ENCODE measurements at places on chromosomes 11 and 22.

DNA sequence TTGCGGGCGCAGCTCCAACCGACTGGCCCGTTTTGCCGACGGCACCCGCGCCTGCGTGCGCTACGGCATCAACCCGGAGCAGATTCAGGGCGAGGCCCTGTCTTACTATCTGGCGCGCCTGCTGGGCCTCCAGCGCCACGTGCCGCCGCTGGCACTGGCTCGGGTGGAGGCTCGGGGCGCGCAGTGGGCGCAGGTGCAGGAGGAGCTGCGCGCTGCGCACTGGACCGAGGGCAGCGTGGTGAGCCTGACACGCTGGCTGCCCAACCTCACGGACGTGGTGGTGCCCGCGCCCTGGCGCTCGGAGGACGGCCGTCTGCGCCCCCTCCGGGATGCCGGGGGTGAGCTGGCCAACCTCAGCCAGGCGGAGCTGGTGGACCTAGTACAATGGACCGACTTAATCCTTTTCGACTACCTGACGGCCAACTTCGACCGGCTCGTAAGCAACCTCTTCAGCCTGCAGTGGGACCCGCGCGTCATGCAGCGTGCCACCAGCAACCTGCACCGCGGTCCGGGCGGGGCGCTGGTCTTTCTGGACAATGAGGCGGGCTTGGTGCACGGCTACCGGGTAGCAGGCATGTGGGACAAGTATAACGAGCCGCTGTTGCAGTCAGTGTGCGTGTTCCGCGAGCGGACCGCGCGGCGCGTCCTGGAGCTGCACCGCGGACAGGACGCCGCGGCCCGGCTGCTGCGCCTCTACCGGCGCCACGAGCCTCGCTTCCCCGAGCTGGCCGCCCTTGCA, 1.0 kb downstream of the FJX1 start:
- peak; percentile 55 for DNase-seq

GRCh38 chr11:75792127-75792731, 22.8 kb upstream of the UVRAG start:
- no peak for DNase-seq

- DNase-seq = no peak
Observed at GRCh38 chr11:2071748-2072385, 67.3 kb downstream of the IGF2 start.

DNA sequence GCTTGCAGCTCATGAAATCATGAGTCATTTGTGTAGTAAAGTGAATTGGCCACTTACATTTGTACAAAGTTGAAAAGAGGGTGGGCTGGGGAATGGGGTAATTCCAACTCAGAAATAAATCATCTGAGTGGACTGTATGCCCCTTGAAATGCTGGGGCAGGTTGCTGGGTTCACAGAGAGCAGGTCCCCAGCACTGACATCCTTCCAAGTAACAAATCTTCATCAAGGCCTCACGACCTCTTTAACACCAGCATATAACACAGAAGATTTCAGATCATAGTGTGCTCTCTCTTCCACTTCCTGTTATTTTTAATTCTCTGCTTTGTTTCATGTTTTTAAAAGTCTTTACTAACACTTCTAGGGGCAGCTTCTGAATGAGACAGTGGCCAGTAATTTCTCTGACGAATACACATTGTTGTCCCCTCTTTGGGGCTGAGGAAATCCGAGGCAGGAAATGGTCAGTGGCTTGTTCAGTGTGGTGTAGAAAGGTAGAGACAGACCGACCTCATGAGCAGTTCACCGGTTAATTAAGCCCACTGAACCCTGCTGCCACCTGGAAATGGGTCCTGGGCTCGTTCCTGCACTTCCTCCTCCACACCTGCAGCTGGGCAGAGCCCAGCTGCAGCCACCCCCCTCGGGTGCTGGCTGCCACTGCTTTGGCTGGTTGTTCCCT, 127.7 kb downstream of the MAML2 start:
- DNase-seq = peak; percentile 19

DNA sequence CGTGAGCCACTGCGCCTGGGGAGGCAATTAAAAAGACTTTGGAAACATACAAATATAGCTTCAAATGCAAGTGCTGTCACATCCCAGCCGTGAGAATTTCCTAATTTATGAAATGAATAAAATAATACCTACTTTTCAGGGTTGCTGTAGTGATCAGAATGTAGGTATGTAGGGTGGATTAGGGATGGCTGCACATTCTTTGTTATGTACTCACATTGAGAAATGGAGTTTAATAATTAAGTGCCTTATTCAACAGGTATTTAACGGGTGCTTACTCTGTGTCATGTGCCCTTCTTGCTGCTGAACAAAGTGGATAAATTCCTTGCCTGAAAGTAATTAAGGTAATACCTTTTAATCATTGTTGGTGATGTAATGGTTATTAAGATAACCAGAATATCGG, 37.0 kb downstream of the MMP7 start:
- DNase-seq = no peak

Data from nephron progenitor cell (in vitro differentiated cells).